ENCODE measurements at places on chromosomes 1 and 21.
A peak's percentile ranks its signal among the peaks of the same experiment; 100 is the strongest.

DNA sequence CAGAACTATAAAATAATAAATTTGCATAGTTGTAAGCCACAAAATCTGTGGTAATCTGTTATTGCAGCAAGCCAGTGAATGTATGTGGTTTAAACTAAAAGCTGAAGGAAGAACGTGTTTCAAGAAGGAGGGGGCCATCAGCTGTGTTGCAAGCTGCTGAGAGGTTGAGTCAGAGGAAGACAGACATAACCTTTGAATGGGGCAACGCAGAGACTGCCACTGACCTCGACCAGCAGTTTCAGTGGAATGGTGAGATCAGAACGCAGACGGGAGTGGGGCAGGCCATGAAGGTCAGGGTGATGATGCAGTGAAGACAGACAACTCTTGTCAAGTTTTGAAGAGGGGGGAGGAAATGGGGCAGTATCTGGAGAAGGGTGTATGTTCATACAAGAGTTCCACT is 23.2 kb upstream of the QSOX1 start:
- DNase-seq: no peak

GRCh38 chr1:246110343-246111219 is 396.5 kb downstream of the SMYD3 start:
- DNase-seq: no peak

- DNase-seq: no peak
These were observed 31.4 kb upstream of the OLIG2 start for GRCh38 chr21:32994305-32994704.

DNA sequence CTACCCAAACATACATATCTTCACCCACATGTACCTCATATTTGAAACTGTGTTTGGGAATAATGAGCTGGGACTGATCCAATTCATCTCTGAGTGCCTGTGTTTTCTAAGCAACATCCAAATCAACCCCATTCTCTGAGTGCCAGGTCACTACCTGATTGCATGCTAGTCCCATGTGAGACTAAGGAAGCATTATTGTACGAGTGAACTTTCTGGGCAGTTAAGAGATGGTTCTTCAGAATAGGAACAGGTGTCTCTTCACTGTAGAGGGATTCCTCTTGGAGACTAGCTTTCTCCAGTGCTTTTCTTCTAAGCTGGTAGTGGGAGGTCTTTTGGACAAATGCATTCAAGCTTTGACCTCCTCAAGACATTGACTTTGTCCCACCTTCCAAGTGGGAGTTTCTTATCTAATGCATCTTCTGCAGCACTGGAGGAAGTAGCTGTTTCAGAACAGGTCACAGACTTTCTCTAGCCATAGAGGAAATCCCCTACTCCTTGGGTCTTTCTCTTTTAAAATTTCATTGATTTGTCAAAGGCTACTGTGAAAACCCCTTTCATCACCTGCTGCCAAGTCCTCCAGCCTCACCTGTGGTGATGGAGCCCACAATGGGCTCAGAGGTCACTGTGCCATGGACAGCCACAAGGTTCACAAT is 172.0 kb upstream of the KIAA0040 start:
- DNase-seq: no peak

- DNase-seq: no peak
These were observed 117.6 kb downstream of the CASZ1 start for GRCh38 chr1:10678852-10679251.

- no peak for DNase-seq
These were observed 180.8 kb downstream of the RPS6KC1 start for GRCh38 chr1:213231795-213232231.

- no peak for DNase-seq
These were observed 46.9 kb upstream of the TMEM51 start for GRCh38 chr1:15106608-15107007.

GRCh38 chr1:24294228-24294672 is 24.9 kb upstream of the GRHL3 start:
- DNase-seq: no peak

DNA sequence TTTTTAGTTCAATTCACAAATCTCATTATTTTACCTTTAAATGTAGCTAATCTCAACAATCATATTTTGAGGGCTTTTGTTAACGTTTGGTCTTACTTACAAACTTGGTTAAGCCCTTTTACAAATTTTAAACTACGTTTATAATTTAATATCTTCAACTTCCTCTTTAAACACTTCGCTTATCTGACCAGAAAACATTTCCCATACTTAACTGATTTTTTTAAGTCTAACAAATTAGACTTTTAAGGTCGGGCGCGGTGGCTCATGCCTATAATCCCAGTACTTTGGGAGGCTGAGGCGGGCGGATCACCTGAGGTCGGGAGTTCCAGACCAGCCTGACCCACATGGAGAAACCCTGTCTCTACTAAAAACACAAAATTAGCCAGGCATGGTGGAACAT is 300.9 kb downstream of the LMX1A start:
- DNase-seq: no peak

DNA sequence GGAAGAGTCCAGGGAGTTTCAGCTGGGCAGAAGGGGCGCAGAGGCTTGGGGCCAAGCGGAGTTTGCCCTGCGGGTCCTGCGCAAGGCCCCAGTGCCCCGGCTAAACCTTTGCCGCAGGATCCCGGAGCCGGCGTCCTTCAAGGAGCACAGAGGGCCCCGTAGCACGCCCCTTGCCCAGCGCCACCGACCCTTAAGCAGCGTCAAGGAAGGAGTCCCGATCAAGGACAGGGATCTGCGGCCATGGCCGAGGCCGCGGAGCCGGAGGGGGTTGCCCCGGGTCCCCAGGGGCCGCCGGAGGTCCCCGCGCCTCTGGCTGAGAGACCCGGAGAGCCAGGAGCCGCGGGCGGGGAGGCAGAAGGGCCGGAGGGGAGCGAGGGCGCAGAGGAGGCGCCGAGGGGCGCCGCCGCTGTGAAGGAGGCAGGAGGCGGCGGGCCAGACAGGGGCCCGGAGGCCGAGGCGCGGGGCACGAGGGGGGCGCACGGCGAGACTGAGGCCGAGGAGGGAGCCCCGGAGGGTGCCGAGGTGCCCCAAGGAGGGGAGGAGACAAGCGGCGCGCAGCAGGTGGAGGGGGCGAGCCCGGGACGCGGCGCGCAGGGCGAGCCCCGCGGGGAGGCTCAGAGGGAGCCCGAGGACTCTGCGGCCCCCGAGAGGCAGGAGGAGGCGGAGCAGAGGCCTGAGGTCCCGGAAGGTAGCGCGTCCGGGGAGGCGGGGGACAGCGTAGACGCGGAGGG is 520 bp downstream of the CLIC6 start:
- no peak for DNase-seq

DNA sequence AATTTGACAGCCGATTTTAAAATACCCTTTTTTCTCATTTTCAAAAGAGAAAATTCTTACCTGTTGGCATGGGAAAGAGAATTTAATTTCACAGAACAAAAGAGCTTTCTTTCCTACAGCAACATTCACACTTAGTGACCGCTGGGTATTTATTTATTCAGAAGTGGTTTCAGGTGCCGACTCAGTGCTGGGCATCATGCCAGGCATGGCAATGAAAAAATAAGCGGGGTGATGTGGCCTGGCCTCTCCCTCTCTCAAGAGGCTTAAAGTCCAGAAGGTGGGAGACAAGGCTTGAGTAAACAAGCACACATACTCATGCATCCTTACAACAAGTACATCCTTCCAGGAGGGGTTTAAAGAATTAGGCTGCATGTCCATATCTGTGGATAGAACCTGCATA is 4.1 kb upstream of the PCP4 start:
- DNase-seq: no peak

DNA sequence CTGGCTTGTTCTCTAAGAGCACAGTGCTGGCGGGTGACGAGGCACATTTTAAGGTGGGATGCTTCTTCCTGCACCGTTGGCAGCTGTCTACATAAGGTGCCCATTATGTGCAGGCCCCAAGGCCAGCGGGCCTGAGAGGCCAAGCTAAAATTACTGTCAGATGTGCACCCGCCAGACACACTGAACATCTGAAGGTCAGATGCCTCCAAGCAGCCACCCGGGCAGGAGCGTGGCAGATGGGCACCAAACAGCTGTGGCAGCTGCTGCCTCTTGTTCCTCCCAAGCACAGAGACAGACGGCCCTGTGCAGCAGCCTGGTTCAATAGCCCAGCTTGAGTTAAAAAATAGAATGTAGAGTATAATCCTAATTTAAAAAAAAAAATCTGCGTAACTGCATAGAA is 211.9 kb upstream of the EDN2 start:
- DNase-seq: no peak

- no peak for DNase-seq
These were observed 18.0 kb downstream of the CD244 start for GRCh38 chr1:160844447-160845232.

GRCh38 chr1:154773551-154773950 is 96.5 kb downstream of the KCNN3 start:
- DNase-seq: no peak

DNA sequence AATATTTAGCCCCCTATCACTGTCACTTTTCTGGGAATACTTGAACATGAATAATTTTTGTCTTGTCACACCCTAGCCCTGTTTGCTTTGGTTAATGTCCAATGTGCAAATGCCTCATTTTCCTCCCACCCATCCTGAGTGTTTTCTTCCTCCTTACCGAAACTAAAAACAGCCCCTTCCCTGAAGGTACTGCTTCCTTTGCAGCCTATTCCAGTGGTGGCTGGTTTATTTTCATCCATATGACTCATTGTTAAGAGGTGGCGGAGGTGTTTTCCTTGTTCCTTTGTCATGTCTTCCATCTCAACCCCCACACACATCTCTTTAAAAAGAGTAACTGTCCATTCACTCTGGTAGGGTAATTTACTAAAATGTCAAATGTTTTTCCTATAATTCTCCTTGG is 40.4 kb downstream of the CD55 start:
- no peak for DNase-seq

DNA sequence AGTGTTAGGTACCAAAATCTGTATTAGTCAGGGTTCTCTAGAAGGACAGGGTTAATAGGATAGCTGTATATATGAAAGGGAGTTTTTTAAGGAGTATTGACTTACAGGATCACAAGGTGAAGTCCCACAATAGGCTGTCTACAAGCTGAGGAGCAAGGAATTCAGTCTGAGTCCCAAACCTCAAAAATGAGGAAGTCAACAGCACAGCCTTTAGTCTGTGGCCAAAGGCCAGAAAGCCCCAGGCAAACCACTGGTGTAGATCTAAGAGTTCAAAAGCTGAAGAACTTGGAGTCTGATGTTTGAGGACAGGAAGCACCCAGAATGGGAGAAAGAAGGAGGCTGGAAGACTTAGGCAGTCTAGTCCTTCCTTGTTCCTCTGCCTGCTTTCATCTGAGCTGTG is 487.5 kb upstream of the CHRM3 start:
- DNase-seq: no peak

DNA sequence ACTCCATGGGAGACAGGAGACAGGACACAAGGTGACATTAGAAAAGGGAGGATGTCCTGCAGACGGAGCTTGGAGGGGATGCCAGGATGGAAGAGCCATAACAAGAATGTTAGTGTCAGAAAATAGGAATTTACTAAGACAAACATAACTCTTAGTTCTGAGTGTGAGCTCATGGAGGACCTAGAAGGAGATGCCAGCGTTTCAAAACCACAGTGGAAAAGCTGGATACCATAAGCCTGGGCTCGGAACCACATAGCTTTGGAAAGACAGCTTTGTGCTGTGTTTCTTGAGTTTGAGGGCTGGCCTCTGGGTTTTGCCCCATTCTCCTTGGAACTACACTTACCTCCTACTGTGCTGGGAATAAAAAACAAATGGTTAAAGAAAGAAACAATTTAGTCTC is 128.4 kb downstream of the S1PR1 start:
- DNase-seq: no peak

GRCh38 chr1:183685112-183685713 is 32.1 kb upstream of the APOBEC4 start:
- DNase-seq: no peak

DNA sequence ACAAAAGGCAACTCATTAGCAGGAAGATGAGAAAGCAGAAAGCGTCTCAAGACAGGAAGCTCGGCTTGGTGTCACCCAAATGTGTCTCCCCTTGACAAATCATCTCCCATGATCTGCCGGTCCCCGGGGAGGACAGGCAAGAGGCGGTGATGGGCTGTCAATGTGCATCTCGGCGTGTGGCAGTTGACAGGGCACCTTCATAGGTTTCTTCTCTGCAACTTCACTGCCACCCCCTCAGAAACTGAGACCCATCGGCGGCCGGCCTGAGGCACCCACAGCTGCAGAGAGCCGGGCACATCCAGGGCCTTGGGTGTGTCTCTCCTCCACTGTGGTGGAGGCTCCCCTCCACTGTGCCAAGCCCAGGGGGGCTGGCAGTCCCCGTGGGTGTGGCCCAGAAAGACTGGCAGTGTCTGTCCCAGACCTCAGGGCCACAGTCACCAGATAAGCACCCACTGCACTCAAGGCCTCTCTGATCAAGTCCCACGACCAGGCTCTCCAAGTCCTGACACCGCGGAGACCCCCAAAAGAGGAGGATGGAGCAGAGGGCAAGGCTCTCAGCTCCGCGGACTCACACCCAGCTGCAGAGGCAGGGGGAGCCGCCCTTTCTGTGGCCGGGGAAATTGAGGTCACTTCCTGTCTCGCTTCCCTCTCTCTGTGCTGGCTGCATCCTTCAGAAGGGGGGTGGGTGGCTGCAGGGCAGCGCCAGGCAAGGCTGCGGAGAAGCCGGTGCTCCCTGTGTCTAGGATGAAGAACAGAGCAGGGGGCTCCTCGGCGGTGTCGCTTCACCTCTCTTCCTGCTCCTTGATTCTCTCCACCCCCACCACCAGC is 39.6 kb upstream of the LBR start:
- DNase-seq: peak; percentile 51

- no peak for DNase-seq
These were observed 50.7 kb downstream of the DHRS3 start for GRCh38 chr1:12567288-12567819.

DNA sequence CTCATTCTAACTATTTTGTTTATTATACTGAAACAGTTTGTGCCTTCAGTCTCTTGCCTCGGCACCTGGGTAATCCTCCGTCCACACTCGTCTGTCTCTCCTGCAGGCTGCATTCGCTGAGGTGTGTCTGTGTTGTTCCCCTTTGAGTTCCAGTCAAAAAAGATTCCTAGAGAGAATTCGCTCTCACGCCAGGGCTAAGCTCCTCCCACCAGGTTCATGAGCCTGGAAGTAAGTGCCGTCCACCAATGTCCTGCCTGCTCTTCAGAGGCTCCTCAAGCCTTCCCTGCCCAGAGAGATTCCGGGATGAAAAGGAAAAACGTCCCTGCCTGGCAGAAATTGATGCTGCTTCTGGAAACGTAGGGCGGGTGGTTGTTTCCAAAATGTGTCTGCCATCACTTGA is 12.9 kb downstream of the KIAA2013 start:
- DNase-seq: no peak

DNA sequence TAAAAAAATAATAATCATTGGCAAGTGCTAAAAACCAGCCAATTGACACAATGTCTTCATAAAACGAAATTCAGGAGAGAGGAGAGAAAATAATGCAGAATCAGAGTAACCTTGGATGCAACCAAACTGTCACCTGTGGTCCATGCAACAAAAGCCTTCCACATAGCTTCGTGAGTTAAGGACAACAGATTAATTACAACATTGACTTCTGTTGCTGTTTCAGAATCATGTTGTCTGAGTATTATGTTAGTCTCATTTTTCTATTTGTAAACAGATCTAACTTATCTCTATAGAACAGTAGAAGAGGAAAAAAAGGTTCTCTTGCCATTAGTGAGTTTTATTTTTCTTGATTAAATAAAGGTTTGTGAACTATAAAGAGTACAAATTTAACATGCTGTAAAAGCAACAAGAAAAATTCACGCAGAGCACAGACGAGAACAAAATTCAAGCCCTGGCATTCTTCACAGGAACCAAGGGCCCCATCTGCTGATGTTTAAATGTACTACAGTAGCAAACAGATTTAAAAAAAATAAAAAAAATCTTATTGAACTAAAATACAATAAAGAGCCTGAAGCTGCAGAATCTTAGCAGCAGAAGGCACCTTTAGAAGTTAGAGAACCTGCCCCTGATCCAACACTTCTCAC is 381.1 kb upstream of the PKN2 start:
- DNase-seq: no peak
